Tongue (tissue), 3 donors: ENCODE measurements at places on chromosomes 13 and 19.

DNA sequence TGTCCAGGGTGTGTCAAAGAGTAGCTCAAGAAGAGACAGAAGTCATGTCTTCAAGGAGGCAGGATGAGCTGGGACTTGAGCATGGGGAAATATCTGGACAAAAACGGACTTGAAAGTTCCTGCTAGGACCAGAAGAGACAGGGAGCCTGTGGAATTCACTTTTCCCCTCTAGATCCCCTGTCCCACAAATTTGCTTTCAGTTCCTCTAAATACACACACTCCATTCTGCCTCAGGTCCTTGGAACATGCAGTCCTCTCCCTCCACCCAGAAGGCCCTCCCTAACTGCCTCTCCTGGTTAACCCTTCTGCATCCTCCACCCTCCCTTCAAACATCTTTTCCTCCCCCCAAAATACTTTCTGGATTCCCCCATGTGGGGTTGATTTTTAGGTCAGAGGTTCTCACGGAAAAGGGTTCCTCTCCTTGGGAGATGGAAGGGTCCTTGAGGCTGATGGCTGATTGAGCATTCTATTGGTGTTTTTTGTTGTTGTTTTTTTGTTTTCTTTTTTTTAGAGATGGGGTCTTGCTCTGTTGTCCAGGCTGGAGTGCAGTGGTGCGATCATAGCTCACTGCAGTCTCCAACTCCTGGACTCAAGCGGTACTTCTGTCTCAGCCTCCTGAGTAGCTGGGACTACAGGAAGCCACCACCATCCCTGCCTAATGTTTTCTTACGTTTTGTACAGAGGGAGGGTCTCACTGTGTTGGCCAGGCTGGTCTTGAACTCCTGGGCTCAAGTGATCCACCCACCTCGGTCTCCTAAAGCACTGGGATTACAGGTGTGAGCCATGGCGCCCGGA is 6.9 kb upstream of the RETN start:
- no peak for DNase-seq

DNA sequence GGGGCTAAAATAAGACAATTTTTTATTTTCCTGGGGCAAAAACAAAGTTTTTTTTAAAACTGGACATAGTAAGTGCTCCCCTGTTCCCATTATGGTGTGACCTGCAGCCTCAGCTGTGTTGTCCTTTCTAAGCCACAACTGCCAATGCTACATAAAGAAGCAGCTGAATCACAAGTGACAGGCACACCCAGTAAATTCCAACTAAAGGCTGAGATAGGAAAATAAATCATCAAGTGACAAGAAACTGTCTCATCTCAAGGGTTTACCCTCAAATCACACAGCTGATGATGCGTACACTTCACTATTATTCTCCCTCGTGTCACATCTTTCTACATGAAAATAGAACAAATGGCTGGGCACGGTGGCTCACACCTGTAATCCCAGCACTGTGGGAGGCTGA is 28.7 kb downstream of the STK24 start:
- no peak for DNase-seq

DNA sequence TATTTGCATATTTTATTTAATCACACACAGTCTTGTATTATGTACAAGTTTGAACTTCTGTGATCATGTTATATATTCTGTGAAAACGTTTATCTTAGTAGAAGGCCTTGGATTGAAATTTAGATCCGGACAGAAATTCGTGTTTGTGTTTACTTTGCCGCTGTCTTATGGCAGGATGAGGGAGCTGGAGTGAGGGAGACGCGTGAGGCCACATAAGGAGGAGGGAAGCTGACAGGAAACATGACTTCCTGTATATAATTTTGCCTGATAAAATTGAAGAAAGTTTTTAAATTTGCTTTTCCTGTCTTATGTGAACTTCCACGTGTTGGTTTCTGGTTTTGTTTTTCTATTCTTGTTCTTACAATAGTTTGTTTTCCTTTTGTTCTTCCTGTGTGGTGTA is 200.2 kb downstream of the MTUS2 start:
- no peak for DNase-seq

DNA sequence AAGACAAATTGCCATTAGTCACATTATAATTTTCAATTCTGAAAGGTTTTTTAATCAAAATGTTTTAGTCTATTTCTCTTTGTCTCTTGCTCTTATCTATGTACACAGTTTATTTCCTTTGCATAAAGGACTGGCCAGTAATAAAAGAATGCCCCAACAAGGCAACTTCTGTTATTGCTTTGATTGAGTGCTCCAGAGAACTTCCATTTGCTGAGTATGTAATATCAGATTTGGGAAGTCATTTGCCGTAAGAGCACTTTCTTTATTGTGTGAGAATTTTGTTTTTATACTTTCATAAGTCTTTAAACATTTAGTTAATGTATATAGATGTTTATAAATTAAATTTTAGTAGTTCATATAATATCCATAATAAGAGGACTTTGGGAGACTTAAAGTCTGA is 1140.4 kb downstream of the PCDH9 start:
- DNase-seq, result no peak

DNA sequence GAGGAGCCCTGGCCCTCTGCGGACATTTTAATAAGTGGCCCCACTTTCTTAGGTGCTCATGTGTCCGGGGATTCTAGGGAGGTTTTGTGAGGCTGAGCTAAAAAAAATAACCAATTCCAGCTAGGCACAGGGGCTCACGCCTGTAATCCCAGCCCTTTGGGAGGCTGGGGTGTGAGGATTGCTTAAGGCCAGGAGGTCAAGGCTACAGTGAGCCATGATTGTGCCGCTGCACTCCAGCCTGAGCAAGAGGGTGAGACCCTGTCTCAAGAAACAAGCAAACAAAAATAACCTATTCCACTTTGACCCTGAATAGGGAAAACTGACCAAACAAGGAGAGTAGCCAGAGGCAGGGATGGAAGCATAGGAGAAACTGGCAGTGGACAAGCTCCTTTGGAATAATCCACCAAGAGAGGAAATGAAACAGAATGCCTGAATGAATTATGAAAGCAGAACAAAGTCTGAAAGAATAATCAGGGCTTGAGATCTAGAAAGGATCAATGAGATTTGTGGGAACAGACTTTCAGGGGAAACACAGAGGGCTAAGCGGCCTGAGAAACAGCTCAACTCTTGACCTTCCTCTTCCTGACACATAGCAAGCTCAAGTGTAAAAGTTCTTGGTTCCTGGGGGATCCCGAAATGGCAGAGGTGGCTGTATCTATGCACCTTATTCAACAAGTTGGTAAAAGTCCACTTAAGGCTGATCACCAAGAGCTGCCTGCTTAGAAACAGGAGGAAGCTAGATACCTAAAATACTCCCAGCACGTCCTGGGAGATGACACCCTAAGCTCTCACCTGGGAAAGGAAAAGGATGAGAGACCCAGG is 30.1 kb upstream of the FFAR2 start:
- DNase-seq, result no peak

GRCh38 chr13:97274829-97275649 is 52.9 kb downstream of the MBNL2 start:
- peak; percentile 76 for DNase-seq
